ENCODE measurements at places on chromosomes 2 and 18. TPM values are rescaled to one million over a fixed set of nuclear protein-coding genes. Genes with fewer than 3 reads are reported as not detected.
A peak's percentile ranks its signal among the peaks of the same experiment; 100 is the strongest.

DNA sequence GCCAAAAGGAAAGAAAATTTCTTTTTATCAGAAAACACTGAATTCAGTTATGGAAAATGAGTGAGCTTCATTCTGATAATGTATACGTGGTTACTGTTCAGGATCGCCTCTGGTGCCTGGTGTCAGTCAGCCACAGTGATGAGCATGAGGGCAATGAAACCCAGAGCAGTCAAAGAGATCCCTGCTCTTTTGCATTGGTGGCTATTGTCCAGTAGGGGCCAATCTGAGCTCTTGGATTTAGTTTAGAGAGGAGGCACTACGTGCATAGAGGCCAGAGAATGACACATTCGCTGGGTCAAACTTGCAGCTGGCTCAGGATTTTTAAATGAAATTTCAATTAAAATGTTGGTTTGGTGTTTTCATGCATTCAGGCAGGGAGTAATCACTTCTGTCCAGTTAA is 522.9 kb downstream of the TMEM182 start:
- DNase-seq, result no peak
- no peak overlapping the region for H3K27ac ChIP-seq
- H3K4me3 ChIP-seq, result no peak overlapping the region
- no peaks in the 10 kb centered on the region for H3K36me3 ChIP-seq
- no peaks in the 10 kb centered on the region for H3K4me1 ChIP-seq

DNA sequence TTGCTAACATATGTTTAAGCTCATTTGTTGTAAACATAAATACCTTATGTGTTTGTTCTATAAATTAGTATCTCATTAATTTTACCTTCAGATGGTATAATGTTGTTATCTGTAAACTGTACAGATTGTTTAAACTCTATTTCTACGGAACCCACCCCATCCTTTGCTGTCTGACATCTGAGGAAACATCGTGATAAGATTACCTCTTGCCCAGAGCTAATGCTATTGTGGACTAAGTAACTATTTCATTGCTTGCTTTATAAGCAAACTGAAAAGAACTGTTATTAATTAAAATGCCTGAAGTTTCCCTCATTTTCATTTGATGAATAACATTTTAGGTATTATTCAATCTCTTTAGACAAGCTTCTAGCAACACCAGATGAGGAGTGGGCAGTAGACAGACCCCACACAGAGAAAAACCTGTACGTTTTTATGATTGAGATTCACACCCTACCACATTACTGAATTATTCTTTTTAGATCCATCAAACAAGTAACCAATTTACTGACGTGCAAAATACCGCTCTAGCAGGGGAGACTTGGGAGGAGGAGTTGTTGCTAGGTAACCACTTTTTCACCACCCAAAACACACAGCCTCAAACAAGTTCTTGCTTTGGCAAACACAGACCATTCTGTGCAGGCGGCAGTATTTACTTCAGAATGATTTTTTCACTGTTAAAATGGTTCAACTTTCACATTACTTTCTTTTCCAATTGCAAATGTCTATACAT is 1.9 kb upstream of the SYT4 start:
- no peaks in the 10 kb centered on the region for H3K36me3 ChIP-seq
- DNase-seq, result no peak
- H3K27me3 ChIP-seq, result peaks cover 2% of the 10 kb centered on the region
- H3K4me3 ChIP-seq, result no peak overlapping the region

GRCh38 chr2:235564884-235565530 is 71.2 kb downstream of the AGAP1 start:
- no peak overlapping the region for H3K27ac ChIP-seq
- no peaks in the 10 kb centered on the region for H3K36me3 ChIP-seq
- H3K4me3 ChIP-seq, result no peak overlapping the region

GRCh38 chr2:174824068-174824467 is 59.8 kb upstream of the CHRNA1 start:
- no peaks in the 10 kb centered on the region for H3K36me3 ChIP-seq
- H3K27ac ChIP-seq, result no peak overlapping the region
- no peak overlapping the region for H3K4me3 ChIP-seq
- peaks cover 23% of the 10 kb centered on the region for H3K4me1 ChIP-seq
- no peaks in the 10 kb centered on the region for H3K27me3 ChIP-seq

DNA sequence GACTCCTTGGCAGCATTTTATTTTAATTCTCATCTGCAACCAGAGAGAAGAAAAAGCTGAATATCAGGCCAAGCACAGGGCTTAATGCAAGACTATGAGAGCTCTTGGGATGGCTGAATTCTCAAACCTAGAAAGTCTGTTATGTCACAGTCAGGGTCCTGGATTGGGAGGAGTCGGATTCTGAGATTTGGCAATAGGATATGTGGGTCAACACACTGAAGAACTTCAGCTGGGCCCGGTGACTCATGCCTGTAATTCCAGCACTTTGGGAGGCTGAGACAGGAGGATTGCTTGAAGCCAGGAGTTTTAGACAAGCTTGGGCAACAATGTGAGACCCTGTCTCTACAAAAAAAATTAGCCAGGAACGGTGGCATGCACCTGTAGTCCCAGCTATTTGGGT is 102.4 kb downstream of the COL3A1 start:
- no peak overlapping the region for H3K27ac ChIP-seq
- peaks cover 11% of the 10 kb centered on the region for H3K36me3 ChIP-seq
- H3K4me1 ChIP-seq, result no peaks in the 10 kb centered on the region
- no peaks in the 10 kb centered on the region for H3K27me3 ChIP-seq
- no peak overlapping the region for H3K4me3 ChIP-seq

DNA sequence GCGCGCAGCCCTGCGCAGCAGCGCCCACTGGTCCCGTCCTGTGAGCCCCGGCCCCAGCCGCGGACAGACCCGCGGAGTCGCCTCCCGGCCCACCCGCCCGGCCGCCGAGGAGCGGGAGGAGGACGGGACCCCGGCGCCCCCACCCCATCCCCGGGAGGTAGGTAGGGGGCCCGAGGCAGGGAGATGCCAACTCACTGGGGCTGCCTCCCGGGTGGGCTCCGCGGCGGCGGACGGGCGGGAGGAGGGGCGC is 160 bp downstream of the SPTBN1 start:
- no peaks in the 10 kb centered on the region for H3K36me3 ChIP-seq
- H3K4me1 ChIP-seq, result peaks cover 48% of the 10 kb centered on the region
- peak overlapping the region; percentile 98 for H3K27ac ChIP-seq
- DNase-seq, result no peak
- no peaks in the 10 kb centered on the region for H3K27me3 ChIP-seq

- H3K4me1 ChIP-seq, result no peaks in the 10 kb centered on the region
- H3K27ac ChIP-seq, result no peak overlapping the region
- H3K4me3 ChIP-seq, result no peak overlapping the region
- no peak for DNase-seq
These were observed 158.5 kb upstream of the SH3BP4 start for GRCh38 chr2:234793212-234793785.

DNA sequence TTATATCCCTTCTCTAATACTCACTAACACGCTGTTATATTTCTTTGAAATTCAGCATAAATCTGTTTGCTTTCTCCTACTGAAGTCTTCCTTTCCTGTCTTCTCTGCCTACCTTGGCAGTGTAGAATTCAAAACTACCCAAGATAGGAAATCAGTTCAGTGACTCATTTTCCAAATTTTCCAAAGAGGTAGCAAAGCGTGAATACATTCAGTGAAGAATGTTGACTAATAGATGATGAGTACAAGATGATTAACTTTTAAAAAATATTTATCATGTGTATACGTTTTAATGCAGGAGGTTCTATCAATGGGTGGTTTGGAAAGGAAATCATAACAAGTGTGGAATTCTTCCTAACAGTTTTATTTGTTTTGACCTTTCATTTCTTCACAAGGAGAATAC is 201.9 kb upstream of the SLC8A1 start:
- H3K4me3 ChIP-seq, result no peak overlapping the region
- H3K36me3 ChIP-seq, result no peaks in the 10 kb centered on the region
- no peaks in the 10 kb centered on the region for H3K27me3 ChIP-seq
- H3K4me1 ChIP-seq, result no peaks in the 10 kb centered on the region
- no peak overlapping the region for H3K27ac ChIP-seq
- DNase-seq, result no peak

DNA sequence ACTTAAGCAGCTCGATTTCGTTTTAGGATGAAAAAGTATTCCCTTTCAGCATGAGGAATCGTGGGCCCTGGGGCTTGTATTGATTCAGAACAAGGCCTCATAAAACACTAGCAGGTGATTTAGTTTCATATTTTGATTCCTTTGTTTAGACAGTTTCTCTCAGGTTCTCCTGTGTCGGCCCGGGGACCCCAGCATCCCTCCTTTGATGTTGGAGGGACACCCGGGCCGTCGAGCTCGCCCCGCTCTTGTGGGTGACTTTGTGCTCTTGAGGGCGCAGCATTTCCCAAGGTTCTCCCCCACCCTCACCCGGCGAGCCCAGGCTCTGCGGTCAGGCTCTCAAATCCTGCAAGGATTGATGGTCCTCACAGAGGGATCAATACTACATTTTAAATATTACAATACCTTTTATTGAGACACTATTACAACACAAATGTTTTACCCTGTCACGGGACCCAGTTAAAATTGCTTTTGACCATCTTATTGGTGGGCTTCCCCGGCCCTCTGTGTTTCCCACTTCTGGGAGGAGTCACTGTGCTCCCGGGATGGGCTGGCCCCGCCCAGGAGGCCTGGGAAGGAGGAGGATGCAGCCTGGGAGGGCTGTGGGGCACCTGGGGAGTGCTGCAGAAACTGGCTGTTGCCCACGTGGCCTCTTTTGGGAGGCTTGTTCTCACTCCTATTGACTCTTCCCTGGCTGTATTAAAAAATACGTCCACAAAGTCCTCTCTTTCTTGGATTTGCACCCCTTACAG is 222.6 kb downstream of the INSIG2 start:
- DNase-seq, result peak; percentile 89
- no peak overlapping the region for H3K27ac ChIP-seq
- no peaks in the 10 kb centered on the region for H3K36me3 ChIP-seq

GRCh38 chr2:207790898-207791297 is 21.2 kb upstream of the FZD5 start:
- H3K36me3 ChIP-seq, result no peaks in the 10 kb centered on the region
- no peak overlapping the region for H3K27ac ChIP-seq
- H3K4me1 ChIP-seq, result peaks cover 3% of the 10 kb centered on the region
- no peak overlapping the region for H3K4me3 ChIP-seq

DNA sequence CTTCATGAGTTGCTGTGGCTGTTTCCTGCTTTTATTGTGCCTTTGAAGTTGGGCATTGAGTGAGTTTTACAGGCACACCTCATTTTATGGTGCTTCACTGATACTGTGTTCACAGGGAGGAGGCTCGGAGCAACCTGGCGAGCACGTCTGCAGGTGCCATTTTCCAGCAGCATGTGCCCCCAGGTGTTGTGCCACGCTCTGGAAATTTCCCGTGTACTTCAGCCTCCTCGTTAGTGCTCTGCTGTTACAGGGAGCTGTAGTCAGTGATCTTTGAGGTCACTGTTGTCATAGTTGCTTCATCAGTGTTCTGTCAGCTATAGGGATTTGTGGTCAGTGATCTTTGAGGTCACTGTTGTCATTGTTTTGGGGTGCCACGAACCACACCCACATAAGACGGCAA is 20.1 kb downstream of the CTDP1 start:
- no peak for DNase-seq
- H3K4me3 ChIP-seq, result no peak overlapping the region
- peaks cover 53% of the 10 kb centered on the region for H3K36me3 ChIP-seq

DNA sequence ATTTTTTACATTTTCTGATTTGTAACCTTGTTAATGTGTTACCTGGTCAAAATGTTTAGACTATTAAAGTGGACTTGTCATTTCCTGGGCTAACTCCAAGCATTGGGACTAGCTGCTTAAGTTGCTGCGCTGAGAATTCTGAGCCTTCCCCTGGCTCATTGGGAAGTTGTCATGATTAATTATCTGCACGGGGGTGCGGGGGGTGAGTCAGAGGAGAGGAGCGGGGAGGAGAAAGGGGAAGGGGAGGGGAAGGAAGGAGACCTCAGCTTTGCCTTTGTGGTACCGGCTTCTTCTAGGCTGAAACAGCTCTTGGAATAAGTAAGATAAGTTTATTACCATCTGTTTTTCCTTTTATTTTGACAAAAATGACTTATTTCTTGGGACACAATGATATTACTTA is 52.9 kb upstream of the APCDD1 start:
- H3K4me3 ChIP-seq, result no peak overlapping the region
- H3K36me3 ChIP-seq, result no peaks in the 10 kb centered on the region
- DNase-seq, result peak; percentile 86
- peaks cover 10% of the 10 kb centered on the region for H3K4me1 ChIP-seq
- H3K27ac ChIP-seq, result no peak overlapping the region

DNA sequence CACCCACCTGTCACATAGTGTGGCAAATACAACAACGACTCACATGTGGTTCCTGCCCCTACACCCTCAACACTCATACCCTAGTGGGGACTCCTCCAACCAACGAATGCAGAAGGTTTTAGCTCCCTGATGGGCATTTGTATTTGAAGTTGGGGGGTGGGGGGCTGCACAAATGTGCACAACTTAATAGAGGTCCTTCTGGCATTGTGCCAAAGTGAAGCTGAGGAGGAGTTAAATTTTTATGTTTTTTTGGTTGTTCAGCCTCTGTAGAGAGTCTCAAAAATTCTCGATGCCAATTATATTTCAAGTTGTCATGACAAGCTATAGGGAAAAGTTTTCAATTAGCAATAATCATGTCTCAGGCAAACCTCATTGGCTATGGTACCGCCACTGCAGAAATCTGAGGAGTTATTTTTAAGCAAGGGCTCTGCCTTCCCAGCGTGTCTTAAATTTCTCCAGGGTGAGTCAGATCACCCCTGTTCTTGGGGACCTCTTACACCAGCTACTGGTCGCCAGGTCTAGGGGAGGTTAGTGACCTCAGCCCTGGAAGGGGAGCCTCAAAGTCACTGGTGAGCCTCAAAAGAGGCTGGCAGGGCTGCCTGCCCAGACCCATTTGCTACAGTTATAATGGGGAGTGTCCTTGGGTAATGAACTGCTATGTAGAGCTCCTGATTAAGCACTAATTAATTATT is 102.7 kb upstream of the TAF1B start:
- no peak for DNase-seq
- H3K27ac ChIP-seq, result no peak overlapping the region
- no peaks in the 10 kb centered on the region for H3K27me3 ChIP-seq
- H3K36me3 ChIP-seq, result no peaks in the 10 kb centered on the region
- H3K4me3 ChIP-seq, result no peak overlapping the region

GRCh38 chr18:74399091-74399887 is 57.8 kb downstream of the DIPK1C start:
- no peak overlapping the region for H3K4me3 ChIP-seq
- no peak for DNase-seq
- H3K36me3 ChIP-seq, result no peaks in the 10 kb centered on the region
- peaks cover 9% of the 10 kb centered on the region for H3K4me1 ChIP-seq

- no peak overlapping the region for H3K4me3 ChIP-seq
- DNase-seq, result no peak
- no peaks in the 10 kb centered on the region for H3K27me3 ChIP-seq
- peak overlapping the region; percentile 6 for H3K27ac ChIP-seq
These were observed 162.3 kb downstream of the ACKR3 start for GRCh38 chr2:236731767-236732580.

Gene ADAM23
- 2.7 TPM for total RNA-seq

Gene SERPINB8
- total RNA-seq, result 9.8 TPM

Gene POTEF
- not detected for total RNA-seq

Gene SH3RF3
- total RNA-seq, result 6.3 TPM

Gene NEU2
- not detected for total RNA-seq

Gene MC2R
- not detected for total RNA-seq

Data from esophagus muscularis mucosa (tissue), 4 donors.